Aorta (tissue), 5 donors: ENCODE measurements at places on chromosomes 2 and 18. TPM values are rescaled to one million over a fixed set of nuclear protein-coding genes. Genes with fewer than 3 reads are reported as not detected.

DNA sequence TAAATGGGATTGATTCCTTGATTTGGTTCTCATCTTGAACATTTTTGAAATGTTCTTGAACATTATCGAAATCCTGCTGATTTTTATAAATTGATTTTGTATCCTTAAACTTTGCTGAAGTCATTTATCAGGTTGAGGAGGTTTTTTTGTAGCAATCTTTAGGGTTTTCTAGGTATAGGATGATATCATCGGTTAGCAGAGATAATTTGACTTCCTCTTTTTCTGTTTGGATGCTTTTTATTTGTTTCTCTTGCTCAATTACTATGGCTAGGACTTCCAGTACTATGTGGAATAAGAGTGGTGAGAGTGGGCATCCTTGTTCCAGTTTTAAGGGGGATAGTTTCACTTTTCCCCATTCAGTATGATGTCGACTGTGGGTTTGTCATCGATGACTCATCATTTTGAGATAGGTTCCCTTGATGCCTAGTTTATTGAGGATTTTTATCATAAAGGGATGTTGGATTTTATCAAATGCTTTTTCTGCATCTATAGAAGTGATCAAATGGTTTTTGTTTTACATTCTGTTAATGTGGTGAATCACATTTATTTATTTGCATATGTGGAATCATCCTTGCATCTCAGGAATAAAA, 201.5 kb upstream of the ZSWIM2 start:
- H3K4me3 ChIP-seq, result no peak overlapping the region
- H3K4me1 ChIP-seq, result no peaks in the 10 kb centered on the region
- no peaks in the 10 kb centered on the region for H3K36me3 ChIP-seq
- no peak for DNase-seq

DNA sequence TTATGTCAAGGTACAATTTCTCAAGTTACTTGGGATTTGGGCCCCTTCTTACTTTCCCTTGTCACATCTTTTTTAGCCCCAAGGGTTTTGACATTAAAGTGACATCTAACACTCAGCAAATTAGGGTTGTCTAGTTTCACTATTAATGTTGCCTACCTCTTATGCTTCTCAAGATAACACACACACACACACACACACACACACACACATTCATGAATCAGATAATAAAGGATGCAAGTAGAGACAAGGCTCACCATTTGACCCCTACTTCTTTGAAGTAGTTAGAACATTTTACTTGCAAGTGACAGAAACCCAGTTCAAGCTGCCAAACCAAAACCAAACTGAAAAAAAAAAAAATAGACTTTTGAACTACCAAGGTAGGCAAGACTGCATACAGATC, 138.8 kb downstream of the TRIB2 start:
- no peaks in the 10 kb centered on the region for H3K27me3 ChIP-seq
- no peak overlapping the region for H3K4me3 ChIP-seq
- H3K4me1 ChIP-seq, result no peaks in the 10 kb centered on the region
- no peak for DNase-seq

DNA sequence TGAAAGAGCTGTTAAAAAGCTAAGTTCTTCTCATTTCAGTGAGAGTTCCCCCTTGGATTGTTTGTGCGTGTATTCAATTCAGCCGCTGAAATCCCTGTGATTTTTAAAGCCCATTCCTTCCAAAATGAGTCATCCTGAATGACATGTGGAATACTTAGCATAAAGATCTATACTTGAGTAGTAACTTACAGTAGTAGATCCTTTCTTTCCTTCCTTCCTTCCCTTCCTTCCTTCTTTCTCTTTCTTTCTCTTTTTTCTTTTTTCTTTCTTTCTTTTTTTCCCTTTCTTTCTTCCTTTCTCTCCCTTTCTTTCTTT, 18.2 kb upstream of the SOX11 start:
- no peaks in the 10 kb centered on the region for H3K4me1 ChIP-seq
- no peaks in the 10 kb centered on the region for H3K27me3 ChIP-seq
- H3K4me3 ChIP-seq, result no peak overlapping the region
- H3K27ac ChIP-seq, result no peak overlapping the region
- H3K36me3 ChIP-seq, result no peaks in the 10 kb centered on the region

GRCh38 chr2:67259556-67260342, 137.4 kb upstream of the ETAA1 start:
- DNase-seq, result peak; percentile 56
- H3K27ac ChIP-seq, result peak overlapping the region; percentile 99
- H3K27me3 ChIP-seq, result no peaks in the 10 kb centered on the region
- no peak overlapping the region for H3K4me3 ChIP-seq

- no peaks in the 10 kb centered on the region for H3K36me3 ChIP-seq
- DNase-seq, result no peak
- H3K27ac ChIP-seq, result no peak overlapping the region
- H3K4me1 ChIP-seq, result no peaks in the 10 kb centered on the region
- H3K27me3 ChIP-seq, result no peaks in the 10 kb centered on the region
Measured at GRCh38 chr2:98004047-98004446, 8.3 kb upstream of the TMEM131 start.

DNA sequence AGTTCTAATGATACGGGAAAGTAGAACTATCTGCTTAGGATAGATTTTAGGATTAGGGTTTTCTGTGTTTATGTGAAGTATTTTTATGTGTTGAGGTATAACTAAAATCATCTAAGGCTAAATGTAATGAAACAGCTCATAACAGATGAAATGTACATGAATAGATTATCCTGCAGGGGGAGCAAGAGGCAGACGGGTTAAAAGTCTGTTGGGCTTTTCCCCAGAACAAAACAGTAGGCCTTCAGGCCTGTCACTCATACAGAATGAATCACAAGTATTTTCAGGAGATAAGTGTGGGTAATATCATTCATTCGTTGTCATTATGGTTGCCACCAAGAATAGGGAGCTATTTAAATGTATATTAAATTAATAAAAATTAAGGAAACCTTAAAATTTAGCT, 107.9 kb upstream of the IL1R2 start:
- no peaks in the 10 kb centered on the region for H3K27me3 ChIP-seq
- no peaks in the 10 kb centered on the region for H3K4me1 ChIP-seq
- H3K36me3 ChIP-seq, result peaks cover 8% of the 10 kb centered on the region
- DNase-seq, result no peak

- no peak overlapping the region for H3K4me3 ChIP-seq
- H3K27ac ChIP-seq, result no peak overlapping the region
- no peak for DNase-seq
- H3K27me3 ChIP-seq, result no peaks in the 10 kb centered on the region
- H3K36me3 ChIP-seq, result no peaks in the 10 kb centered on the region
Measured at GRCh38 chr2:151367571-151367970, 10.2 kb downstream of the TNFAIP6 start.

DSG2 gene
- 4.3 TPM for total RNA-seq

MC5R gene
- not detected for total RNA-seq
